ENCODE measurements at places on chromosomes 3 and 15.

DNA sequence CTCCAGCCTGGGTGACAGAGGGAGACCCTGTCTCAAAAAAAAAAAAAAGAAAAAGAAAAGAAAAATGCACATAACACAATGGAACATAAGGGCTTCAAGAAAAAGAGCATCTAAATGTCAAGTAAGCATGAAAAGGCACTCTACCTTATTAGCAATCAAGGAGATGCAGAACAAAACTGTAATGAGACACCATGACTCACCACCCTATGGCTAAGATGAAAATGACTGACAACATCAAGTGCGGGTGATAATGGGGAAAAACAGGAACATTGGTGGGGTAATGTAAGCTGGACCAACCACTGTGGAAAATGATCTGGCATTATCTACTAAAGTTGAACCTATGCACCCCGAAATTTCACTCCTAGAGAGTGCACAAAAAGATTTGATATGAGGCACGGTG is 19.6 kb upstream of the NSMCE3 start:
- H3K27ac ChIP-seq = no peak overlapping the region
- no peaks in the 10 kb centered on the region for H3K36me3 ChIP-seq
- no peak for DNase-seq
- H3K27me3 ChIP-seq = peaks cover 14% of the 10 kb centered on the region
- no peak overlapping the region for H3K4me3 ChIP-seq
- H3K4me1 ChIP-seq = no peaks in the 10 kb centered on the region

DNA sequence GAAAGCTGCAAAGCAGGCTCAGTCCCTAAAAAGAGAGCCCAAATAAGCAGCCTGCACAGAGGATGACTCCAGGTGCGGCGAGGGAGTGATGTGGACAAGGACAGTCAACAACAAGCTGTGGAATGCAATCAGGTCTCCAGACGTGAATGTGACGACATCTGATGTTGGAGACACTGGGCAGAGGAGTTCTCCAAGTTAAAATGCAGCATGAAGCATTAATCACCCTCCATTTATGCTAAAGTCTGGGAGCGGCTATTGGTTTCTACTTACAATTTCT is 316.7 kb downstream of the FGF12 start:
- H3K4me1 ChIP-seq = peaks cover 4% of the 10 kb centered on the region
- H3K27me3 ChIP-seq = peaks cover 84% of the 10 kb centered on the region
- H3K36me3 ChIP-seq = no peaks in the 10 kb centered on the region
- DNase-seq = no peak
- H3K4me3 ChIP-seq = peak overlapping the region; percentile 83
- H3K27ac ChIP-seq = peak overlapping the region; percentile 31

DNA sequence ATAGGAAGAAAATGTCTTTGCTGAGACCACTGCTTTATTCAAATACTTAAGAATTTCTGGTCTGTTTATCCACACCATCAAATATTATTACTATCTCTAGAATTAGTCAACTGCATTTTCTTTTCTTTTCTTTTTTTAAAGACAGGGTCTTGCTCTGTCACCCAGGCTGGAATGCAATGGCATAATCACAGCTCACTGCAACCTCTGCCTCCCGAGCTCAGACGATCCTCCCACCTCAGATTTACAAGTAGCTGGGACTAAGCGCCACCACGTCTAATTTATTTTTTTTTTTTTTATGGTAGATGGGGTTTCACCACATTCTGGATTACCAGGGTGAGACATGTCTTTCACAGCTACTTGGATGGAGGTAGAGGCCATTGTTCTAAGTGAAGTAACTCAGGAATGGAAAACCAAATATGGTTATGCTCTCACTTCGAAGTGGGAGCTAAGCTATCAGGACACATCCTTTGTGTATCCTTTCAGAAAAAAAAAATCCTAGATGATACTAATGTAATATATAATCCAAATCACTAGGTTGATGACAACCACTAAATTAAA is 52.8 kb downstream of the STAG1 start:
- H3K4me3 ChIP-seq = no peak overlapping the region
- peaks cover 18% of the 10 kb centered on the region for H3K36me3 ChIP-seq
- no peak overlapping the region for H3K27ac ChIP-seq
- DNase-seq = no peak
- H3K4me1 ChIP-seq = no peaks in the 10 kb centered on the region

- peaks cover 13% of the 10 kb centered on the region for H3K27me3 ChIP-seq
- no peak for DNase-seq
- H3K27ac ChIP-seq = no peak overlapping the region
- H3K4me3 ChIP-seq = no peak overlapping the region
Observed at GRCh38 chr15:86968244-86968643, 888.6 kb downstream of the AGBL1 start.

GRCh38 chr3:171996178-171996817 is 43.1 kb upstream of the FNDC3B start:
- DNase-seq = no peak
- no peak overlapping the region for H3K27ac ChIP-seq
- H3K4me1 ChIP-seq = peaks cover 14% of the 10 kb centered on the region
- H3K36me3 ChIP-seq = no peaks in the 10 kb centered on the region
- no peak overlapping the region for H3K4me3 ChIP-seq

DNA sequence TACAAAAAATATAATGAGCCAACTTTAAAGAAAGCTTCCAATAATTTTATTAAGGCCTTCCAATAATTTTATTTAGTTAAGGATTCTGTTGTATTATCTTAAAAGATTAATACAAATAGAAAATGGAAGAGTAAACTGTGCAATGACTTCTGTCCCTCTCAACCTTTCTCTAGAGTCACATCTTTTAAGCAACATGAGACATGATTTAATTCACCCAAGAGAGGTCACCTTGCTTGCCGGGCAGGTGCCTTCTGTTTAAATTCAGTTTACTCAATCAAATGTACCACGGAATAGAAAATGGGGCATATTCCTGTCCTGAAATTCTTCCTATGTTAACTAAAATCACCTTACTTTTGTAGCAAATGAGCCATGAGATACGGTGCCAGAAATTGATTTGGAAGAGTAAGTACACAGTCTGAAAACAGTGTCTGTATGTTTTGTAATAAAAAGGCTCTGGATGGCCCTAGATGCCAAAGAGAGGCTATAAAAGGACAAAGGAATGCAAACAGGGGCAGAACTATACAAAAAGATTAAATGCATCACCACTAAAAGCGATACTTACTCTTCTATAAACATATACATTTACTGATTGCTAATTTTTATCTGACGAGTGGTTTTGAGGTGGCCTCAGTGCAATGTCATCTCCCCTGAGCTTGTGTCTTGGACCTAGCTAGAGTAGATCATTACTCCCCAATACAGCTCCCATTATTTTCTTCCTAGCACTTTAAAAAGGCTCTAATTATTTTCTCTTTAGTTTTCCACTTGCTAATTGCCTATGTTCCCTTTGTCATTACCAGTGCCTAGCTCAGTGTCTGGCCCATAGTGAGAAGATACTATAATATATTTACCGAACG is 134.0 kb downstream of the FHIT start:
- H3K4me1 ChIP-seq = no peaks in the 10 kb centered on the region
- no peak for DNase-seq

DNA sequence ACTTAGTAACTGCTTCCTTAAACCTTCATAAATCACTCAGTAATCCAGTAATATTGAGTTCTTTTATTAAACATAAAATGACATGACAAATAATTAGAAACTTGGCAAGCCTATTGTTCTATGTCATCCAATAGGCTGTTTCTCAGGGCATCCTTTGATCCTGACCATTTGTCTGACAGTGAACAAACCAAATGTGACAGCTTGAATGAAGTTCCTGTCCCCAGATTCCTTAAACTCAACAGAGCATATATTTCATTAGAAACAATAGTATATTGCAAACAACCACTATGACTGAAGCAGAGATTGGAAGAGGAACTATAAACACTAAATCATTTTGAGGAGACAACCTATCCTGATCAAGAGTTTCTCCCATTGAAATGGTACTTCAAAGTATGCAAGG is 113.6 kb upstream of the MDFIC2 start:
- DNase-seq = no peak
- no peaks in the 10 kb centered on the region for H3K36me3 ChIP-seq
- no peak overlapping the region for H3K4me3 ChIP-seq
- no peak overlapping the region for H3K27ac ChIP-seq

- peak overlapping the region; percentile 49 for H3K4me3 ChIP-seq
- H3K27me3 ChIP-seq = no peaks in the 10 kb centered on the region
- H3K4me1 ChIP-seq = peaks cover 12% of the 10 kb centered on the region
- H3K27ac ChIP-seq = peak overlapping the region; percentile 42
- no peak for DNase-seq
Observed at GRCh38 chr3:112605285-112605684, 35.7 kb downstream of the CCDC80 start.

All from type B pancreatic cell (in vitro differentiated cells).